ENCODE measurements at places on chromosomes 1 and 21.

DNA sequence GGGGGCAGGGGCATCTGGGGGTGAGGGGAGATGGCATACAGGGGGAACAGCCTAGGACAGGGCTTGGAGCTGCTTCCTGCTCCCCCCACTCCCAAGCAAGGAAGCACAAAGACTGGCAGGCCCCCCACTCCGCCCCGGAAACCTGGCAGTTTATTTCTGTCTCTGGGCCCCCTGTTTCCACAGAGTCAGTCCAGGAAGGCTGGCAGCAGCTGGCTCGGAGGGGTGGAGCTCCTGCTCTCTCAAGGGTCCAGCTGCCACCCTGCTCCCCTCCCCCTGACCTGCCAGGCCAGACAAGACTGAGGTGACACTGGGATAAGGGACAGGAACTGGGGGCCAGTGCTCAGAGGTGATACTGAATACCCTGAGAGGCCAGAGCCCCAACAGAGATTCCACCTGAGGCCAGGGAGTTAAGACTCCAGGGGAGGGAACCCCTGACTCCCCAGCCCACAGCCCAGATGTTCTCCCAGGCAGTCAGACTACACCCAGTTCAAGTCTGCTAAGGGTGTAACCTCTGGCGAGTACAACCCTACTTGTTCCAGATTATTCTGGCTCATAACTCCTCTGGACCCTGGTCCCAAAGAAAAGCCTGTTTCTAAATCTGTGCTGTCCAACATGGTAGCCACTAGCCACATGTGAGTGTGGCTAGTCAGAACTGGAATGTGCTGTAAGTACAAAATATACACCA is 26.3 kb downstream of the AHDC1 start:
- DNase-seq, result no peak

DNA sequence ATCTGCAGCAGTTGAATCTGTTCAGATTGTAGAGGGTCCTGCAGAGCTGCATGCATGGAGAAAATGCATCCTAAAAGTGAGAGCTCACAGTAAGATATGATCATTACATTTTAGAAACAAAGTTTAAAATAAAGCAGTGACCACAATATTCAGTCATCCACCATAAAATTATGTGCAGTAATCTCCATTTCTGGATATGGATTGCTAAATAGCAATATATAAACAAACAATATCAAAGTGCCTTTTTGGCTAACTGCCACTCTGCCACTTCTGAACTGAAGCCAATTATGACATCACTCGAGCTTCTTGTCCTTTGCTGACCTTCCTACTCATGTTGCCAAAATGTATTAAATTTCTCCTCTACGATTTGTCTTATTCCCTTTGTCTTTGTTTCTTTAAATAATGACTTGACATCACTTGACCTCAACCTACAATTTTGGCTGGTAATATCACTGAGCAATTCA is 262.0 kb upstream of the CXADR start:
- no peak for DNase-seq

GRCh38 chr21:41435706-41436105 is 9.7 kb downstream of the MX1 start:
- DNase-seq, result no peak

DNA sequence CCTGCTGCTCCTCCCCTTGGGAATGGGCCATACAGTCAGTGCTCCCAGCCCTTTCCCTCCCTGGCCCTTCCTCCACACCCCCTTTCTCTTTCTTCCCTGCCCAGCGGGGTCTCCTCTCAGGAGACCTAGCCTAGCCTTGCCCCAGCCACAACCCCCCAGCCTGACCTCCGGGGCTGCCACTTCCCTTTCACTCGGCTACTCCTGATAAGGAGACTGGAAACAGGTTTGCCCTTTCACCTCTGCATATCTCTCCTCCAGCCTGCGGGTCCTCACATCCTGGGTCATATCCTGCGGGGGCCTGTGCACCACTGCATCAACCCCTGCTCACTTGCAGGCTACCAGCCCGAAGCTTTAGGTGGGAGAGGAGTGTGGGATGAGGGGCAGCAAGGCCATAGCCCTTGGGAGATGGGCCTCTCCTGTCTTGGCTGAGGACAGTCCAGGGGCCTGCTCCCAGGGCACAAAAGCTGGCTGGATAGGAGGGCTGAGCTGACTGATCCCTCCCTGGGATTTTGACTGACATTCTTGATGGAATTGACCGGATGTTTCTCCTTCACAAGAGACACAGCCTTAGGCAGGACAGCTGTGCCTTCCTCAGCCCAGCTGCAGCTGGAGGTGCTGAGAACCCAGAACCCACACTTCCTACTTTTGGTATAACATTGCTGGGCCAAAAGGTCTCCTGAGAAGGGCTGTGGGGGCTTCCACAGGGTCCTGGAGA is 19.2 kb upstream of the ALX3 start:
- DNase-seq, result no peak

GRCh38 chr1:217921126-217921904 is 290.2 kb downstream of the SPATA17 start:
- DNase-seq, result no peak

GRCh38 chr21:32867597-32867996 is 96.0 kb upstream of the PAXBP1 start:
- no peak for DNase-seq

GRCh38 chr21:39882839-39883195 is 15.6 kb downstream of the PCP4 start:
- DNase-seq, result no peak

DNA sequence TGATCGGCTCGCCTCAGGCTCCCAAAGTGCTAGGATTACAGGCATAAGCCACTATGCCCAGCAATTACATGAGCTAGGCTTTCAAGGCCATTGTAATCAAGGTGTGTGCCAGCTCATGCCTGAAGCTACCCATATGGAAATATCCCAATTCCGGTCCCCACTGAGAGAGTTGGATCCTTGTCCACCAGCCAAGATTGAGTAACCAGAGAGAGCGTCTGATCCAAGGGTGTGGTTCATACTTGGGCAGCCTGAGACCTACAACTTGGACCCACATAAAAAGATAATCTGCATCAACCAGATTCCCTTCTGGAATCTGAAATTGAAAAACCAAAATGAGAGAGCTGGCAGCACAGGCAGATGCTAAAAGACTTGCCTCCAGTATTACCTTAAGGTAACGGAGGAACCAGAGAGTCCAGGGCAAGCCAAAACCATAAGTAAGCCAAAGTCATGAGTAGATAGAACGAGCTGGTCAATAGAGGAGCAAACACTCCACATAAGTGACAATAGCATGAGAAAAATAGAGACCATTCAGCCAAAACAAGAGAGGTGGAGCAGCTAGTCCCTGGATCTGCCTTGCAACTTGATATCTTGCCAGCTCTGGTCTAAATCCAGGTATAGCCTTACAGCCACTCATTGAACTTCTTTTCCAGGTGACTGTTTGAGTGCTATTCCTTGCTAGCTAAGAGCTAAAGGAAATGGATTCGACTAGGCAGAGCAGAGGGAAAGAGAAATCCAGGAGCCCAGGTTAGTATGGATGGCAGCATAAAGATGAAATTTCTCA is 63.8 kb upstream of the ATP1A1 start:
- no peak for DNase-seq

DNA sequence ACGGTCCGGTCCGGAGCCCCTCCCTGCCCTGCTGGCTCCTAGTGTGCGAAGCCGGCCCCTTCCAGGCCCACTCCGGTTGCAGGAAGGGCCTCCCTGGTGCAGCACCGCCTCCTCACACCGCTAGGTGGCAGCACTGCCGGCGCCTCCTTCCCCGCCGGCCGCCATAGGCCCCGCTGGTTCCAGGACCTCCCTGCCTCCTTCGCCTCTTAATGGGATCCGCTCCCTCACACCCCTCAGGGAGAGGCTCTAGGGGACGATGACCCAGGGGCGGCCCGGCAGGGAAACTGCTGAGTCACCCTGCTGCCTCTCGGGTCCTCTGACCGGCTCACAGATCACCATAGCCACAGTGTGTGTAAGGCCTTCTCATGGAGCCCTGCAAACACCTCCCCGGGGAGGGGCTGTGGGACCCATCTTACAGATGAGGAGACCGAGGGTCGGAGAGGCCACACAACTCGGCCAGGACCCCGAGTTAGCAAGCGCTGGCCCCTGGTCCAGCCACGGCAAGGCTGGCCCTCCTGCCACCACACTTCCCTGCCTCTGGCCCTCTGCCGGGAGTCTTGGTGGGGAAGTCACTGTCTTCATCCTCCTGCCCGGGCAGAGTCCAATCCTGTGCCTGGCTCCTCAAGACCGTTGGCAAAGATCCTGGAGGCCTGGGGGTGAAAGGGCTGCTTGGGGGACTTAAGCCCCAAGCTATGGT is 1.6 kb upstream of the AJAP1 start:
- DNase-seq, result no peak

DNA sequence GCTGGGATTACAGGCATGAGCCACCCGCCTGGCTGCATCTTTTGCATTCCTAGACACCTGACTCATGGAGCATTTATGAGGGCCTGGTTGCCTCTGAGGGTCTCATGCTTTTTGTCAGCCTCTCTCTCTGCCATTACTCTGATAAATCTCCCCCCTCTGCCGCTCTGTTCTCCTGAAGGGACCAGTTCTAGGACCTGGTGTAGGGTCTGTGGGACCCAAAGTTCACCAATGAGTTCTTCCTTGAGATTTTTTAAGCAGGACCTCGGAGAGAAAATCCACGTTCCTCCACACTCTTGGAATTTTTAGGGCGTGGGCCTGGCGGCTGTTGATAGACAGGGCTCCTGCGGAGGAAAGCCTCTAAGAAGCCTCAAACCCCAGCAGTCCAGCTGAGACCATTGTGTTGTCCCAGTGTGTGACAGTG is 91.9 kb upstream of the ERRFI1 start:
- DNase-seq, result no peak

GRCh38 chr1:96145492-96145891 is 576.1 kb upstream of the PTBP2 start:
- no peak for DNase-seq

DNA sequence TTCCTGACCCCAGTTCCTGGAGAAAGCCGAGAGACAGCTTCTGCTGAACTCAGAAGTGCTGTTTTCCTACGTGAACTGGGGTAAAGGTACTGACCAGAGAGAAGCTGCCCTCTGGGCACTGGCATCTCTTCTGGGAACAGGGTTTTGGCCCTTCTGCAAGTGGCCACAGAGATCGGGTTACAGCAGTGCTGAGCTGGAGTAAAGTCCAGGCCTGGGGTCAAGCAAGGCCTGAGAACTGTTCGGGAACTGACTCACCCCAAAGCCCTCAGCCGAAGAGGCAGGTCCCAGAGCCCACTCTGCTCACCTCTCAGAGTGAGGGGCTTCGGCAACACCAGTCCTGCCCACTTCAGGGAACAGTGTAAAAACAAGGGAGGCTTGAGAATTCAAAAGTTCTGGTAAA is 177.2 kb upstream of the RUNX1 start:
- DNase-seq, result no peak

DNA sequence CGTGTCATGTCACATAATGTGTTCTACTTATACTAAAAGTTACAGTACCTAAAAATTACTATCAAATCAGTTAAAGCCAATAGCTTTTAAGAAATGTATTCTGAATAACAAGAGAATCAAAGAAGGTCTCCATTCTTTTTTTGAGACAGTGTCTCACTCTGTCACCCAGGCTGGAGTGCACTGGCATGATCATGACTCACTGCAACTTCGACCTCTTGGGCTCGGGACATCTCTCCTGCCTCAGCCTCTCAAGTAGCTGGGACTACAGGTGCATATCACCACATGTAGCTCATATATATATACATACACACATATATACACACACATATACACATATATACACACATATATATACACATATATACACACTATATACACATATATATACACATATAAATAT is 20.1 kb downstream of the COP1 start:
- DNase-seq, result no peak

DNA sequence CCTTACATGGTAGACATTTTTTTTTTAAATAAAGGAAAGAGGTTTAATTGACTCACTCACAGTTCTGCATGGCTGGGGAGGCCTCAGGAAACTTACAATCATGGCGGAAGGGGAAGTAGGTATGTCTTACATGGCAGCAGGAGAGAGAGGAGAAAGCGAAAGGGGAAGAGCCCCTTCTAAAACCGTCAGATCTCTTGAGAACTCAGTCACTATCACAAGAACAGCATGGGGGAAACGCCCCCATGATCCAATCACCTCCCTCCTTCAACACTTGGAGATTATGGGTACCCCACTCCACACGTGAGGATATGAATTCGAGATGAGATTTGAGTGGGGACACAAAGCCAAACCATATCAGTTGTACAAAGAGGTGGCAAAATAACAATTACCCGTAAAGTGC is 301.7 kb downstream of the GRIK1 start:
- DNase-seq, result no peak

DNA sequence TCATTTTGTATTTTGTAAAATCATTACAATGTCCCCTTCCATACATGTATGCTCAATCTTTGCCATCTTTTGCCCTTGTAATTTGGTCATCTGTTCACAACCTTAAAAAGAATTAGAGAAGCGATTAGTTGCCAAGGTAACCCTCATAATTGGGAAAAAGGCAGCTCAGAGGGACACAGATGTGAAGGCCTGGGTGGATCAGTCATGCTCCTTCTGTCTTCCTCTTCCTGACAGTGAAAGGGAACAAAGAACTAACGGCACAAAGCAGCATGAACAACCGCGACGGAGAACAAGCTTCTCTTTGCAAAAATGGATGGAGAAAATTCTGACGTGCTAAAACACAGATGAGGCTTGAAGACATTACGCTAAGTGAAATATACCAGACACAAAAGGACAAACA is 78.7 kb upstream of the COG2 start:
- DNase-seq, result no peak

DNA sequence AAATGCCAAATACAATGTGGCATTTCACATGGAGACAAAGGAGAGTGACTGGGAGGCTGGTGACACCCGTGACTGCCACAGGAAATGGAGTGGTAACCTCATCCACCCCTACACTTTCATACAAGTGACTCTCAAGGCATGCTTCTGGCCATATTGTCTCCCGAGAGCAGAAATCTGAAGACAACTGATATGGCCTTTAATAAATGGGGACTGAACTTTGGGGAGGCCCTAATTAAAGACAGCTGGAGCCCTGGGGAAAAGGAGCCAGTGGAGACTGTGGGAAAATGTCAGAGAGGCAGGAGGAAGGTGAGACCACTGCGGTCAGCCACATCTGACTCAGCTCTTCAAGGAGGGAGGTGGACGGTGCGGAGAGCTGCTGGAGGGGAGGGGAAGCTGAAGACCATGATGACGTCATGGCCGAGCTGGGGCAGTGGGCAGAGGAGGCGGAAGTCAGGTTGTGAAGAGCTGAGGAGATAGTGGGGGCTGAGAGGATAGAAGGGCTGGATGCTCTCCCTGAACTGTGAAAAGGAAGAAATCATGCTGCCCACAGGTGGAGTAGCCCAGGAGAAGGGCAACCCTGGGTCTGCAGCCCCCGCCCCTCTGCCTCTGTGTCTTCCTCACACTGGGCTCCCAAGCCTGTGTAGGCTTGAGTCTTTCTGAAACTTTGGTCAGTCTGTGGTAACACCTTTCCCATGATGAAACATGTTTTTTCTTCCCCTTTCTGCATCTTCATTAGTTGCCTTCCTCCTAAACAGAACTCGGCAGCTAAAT is 14.0 kb upstream of the NCF2 start:
- DNase-seq, result no peak

GRCh38 chr1:8589571-8589970 is 227.9 kb downstream of the RERE start:
- no peak for DNase-seq

Data from NCI-H2081 treated with DMSO at 0.1 percent for 48 hours (cell line).